GM10248 (cell line): ENCODE measurements at places on chromosomes 16 and 17.
A peak's percentile ranks its signal among the peaks of the same experiment; 100 is the strongest.

GRCh38 chr17:41975099-41976083, 8.8 kb downstream of the CNP start:
- DNase-seq: no peak

DNA sequence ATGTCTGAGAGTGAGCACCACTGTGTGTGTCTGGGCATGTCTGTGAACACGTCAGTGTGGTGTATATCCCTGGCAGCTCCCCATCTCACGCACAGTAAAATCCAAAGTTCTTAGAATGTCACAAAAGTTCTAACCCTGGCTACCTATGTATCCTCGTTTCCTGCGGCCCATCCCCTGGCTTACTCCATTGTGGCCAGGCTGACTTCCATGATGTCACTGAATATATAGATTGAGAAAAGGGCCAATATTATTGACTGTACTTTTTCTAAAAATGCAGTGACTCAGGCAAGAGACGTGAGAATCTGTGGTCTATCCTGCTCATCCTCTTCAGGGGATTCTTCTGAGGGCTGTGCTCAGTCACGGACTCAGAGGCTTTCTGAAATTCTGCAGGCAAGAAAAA, 963 bp upstream of the METTL22 start:
- no peak for DNase-seq

DNA sequence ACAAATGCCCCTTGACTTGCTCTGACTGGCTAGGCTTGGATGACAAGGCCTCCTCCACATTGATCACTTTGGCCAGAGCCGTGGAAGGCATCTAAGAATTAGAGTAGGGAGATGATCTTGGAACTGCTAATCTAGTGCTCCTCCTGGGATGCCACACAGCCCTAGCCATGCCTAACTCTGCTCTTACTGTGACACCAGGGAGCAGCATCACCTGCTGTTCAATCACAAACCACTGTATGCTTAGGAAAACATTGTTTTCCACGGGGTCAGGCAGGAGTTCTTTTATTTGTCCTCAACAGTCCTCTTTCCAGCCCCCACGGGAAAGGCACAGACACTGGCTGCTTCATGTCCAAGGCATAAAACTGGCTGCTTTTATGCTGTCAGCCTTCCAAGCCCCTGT, 46.3 kb downstream of the C16orf78 start:
- DNase-seq: no peak

DNA sequence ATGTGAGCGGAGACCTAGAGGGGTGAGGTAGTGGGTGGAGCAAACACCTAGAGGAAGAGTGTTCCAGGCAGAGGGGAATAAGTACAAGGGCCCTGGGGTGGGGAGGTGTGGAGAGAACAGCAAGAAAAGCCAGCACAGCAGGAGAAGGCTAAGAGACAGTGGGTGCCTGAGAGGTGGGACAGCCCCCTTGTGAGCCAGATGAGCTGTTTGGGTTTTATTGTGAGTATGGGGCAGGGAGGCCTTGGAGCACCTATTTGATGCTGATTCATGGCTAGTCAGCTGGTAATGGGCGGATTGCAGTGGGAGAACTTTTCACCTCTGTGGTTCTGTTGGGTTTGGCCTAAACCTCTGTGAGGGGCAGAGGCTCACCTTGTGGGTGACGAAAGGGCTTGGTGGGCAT, 68.4 kb downstream of the ABCC1 start:
- no peak for DNase-seq

DNA sequence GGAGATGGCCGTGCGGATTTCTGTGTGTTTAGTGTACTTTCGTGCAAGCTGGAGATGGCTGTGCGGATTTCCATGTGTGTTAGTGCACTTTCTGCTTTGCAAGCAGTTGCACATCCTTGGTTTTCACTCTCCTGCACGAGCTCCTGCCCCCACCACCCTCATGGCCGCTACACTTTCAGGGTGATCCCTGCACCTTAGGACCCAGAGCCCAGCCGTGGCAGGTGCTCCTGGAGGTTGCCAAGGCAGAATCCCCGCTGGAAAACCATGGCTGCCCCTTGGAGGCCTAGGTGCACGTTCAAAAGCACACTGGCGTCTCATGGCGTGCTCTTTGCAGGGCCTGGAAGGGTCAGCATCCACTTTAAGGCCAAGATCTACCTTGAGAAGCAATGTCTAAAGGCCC, 311.0 kb upstream of the TNRC6C start:
- no peak for DNase-seq

GRCh38 chr16:88730632-88731607, 24.6 kb downstream of the CTU2 start:
- no peak for DNase-seq

GRCh38 chr16:88426018-88426417, 27.1 kb upstream of the ZFPM1 start:
- no peak for DNase-seq

DNA sequence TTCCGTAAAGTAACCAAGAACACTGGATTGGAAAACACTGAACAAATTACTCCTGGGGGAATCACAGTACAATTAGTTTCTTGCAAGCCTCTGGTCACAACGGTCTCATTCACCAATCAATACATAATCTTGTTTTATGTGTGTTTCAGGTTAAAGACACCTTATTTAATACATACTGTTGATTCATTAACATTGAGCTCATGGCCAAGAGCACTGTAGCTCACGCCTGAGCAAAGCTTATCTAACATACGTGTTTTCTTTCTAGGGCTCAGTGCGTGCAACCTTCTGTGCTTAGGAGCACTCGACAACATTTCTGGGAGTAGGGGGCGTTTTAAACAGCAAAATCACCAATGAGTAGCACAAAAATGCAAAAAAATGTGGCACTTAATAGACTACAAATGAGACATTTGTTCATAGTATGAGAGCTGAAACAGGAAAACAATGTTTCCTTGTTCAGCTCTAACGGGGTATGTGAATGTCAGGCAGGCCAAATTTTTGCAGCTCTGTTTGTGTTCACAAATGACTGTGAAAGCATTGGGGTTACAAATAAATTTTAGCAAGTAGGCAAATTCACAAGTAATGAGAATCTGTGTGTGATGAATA, 206.2 kb downstream of the CNTNAP4 start:
- DNase-seq: no peak

DNA sequence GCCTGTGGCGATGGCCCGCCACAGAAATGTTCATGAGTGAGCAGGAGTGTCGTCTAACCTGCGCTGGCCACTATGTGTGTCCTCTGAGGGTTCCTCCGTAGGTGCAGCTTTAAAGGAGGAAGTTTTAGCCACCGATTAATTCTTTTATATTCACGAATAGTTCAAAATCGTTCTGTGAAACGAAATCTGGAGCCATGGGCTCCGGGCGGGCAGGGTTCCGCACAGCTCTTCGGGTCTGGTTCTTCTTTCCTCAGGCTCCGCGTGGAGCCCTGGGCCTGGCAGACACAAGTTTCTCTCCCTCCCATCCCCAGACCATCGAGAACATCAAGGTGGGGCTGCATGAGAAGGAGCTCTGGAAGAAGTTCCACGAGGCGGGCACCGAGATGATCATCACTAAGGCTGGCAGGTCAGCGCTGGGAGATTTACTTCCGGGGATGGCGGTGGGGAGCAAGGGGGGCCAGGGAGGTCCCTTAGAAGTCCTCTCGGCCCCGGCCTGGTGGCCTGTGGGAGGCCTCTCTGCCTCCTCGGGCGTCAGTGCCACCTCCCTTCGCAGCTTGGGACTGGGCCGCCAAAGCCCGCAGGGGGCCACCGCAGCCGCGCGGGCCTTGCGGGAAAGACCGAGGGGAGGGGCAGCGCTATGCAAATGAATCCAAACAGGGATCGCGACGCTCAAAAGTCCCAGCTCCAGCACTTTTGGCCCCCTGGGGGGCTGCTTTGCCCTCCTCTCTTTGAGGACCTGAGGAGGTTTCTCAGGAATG, 5.2 kb downstream of the TBX4 start:
- DNase-seq: no peak

GRCh38 chr17:67881083-67881482, 55.8 kb downstream of the BPTF start:
- DNase-seq: no peak

DNA sequence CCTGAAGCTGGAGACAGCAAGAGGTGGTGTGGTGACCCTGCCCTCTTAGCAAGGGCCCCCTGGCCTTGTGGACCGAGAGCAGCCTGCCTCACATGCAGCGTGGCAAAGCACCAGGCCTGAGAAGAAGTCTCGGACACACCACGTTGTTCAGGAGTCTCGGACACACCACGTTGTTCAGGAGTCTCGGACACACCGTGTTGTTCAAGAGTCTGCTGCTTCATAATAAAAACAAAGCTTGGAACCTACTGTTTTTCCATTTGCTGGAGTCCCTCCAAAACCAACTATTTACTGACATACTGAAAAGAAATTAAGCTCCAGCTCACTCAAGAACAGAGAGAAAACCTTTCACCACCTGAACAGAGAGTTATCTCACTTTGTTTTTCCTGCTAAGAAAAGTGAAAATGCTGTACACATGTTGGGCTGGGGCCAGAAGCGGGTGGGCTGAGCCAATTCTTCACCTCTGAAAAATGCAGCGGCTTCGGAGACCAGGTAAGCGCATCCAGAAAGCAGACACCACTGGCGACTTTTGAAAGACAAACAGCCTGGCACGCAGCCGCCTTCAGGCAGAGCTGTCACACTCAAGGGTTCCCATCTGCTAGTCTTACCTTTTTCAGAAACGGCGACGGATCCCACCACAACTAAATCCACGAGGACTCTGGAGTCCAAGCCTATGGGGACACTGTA, 8.9 kb downstream of the MTHFSD start:
- no peak for DNase-seq

GRCh38 chr17:13753154-13753553, 151.4 kb upstream of the HS3ST3A1 start:
- DNase-seq: no peak

GRCh38 chr17:9115214-9116191, 94.2 kb downstream of the NTN1 start:
- no peak for DNase-seq

- DNase-seq: no peak
Observed at GRCh38 chr17:73984941-73985340, 218.5 kb upstream of the RPL38 start.

DNA sequence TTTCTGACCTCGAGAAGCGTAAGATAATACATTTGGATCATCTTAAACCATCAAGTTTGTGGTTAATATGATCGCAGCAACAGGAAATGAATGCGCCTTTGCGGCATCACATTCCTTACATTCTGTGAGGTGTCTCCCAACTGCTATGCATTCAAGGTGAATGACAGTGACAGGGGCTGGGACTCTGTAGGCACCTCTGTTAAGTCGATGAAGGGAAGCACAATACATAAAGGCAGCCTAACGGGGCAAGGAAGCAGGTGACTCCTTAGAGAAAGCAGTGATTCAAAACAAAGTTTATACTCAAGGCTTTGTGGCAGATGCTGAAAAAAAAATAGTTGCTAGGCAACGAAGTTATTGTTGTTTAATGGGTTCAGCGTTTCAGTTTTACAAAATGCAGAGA, 21.6 kb upstream of the EVPL start:
- no peak for DNase-seq

GRCh38 chr16:27152121-27152520, 51.2 kb upstream of the KDM8 start:
- no peak for DNase-seq

- DNase-seq: no peak
Observed at GRCh38 chr16:3625911-3626732, 14.7 kb upstream of the SLX4 start.

- no peak for DNase-seq
Observed at GRCh38 chr16:72221630-72222024, 49.7 kb upstream of the PMFBP1 start.

DNA sequence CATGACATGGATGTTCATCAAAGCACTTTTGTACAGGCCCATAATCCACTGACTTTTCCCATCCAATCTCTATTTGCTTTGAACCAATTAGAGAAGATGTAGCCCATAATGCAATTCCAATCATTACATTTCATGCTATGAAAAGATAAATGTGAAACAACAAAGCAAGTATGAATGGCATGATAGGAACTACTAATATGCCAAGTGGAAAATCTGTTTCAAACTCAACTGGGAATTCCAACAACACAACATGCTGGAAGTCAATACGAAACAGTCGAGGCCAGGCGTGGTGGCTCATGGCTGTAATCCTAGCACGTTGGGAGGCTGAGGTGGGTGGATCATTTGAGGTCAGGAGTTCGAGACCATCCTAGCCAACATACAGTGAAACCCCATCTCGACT, 39.6 kb upstream of the TMEM97 start:
- no peak for DNase-seq

DNA sequence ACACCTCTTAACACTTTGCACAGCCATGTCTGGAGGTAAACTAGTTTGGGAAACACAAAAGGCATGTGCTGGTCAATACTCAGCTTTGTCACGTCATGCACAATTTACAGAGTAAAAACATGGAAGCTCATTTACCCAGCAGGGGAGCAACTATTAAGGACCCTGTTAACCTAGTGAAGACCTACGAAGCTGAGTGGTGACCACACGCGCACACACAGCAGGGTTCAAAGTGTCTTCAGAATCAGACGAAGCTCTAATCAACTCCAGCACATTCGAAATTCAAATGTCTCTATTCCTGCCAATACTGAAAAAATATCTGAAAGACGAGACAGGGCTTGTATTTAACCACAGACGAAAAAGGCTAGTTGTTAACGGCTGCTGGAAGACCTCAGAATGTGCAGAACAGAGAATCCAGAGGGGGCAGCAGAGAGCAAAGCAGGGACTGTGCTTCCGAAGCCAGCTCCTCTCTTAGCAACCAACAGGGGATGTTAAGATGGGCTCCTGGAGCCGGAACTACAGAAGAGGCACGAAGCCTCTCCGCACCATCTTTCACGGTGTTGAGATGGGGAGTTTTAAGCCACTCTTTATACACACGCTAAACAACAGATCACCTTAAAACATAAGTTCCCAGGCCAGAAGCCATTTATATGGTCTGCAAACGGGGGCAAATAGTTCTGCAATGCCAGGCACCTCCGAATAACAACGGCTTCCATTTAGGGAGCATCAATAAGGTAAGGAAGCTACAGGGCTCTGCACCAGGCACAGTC, 45.7 kb downstream of the CMTM4 start:
- DNase-seq: peak; percentile 81

DNA sequence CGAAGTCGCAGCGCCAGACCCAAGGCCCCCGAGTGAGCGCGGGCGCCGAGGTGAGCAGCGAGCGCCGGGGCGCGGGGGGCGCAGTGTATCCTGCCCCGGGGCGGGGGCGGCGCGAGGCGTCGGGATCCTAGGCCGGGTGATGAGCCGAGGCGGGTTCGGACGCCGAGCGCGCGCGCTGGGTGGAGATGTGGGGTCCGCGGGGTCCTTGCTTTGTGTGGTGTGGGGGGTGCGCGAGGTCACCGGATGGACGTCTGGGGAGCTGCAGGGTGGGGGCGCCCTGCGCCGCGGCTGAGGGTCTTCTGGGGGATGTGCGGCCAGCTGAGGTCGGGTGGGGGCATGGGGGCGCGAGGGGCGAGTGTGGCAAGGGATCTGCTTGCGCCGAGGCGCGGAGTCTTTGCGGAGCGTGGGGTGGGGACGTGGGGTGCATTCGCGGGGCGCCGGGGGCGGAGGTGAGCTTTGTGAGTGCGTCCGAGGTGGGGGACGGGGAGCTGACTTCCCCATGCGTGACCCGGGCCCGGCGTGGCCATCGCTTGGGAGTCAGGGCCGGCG, 560 bp downstream of the RAI1 start:
- no peak for DNase-seq

- no peak for DNase-seq
Observed at GRCh38 chr16:79838496-79839259, 238.1 kb upstream of the MAF start.

GRCh38 chr17:69268543-69269014, 40.0 kb upstream of the ABCA10 start:
- DNase-seq: no peak

- DNase-seq: no peak
Observed at GRCh38 chr17:77132411-77133086, 8.2 kb upstream of the SEC14L1 start.
